ENCODE measurements at places on chromosomes 5 and 9.

DNA sequence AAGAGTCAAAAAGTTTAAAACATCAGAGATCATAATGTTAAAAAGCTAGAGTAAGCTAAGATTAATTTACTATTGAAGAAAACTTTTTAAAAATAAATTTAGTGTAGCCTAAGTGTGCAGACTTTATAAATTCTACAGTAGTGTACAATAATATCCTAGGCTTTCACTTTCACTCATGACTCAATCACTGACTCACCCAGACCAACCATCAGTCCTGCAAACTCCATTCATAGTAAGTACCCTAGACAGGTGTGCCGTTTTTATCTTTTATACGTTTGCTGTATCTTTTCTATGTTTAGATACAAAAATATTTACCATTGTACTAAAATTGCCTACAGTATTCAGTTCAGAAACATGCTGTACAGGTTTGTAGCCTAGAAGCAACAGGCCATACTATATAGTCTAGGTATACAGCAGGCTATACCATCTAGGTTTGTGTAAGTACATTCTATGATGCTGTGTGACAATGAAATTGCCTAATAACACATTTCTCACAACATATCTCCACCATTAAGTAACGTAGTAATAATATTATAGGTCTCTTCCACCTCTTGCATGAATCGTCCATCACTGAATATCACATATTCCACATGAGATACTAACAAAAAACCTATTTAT is 59.2 kb downstream of the MEGF9 start:
- DNase-seq: no peak

DNA sequence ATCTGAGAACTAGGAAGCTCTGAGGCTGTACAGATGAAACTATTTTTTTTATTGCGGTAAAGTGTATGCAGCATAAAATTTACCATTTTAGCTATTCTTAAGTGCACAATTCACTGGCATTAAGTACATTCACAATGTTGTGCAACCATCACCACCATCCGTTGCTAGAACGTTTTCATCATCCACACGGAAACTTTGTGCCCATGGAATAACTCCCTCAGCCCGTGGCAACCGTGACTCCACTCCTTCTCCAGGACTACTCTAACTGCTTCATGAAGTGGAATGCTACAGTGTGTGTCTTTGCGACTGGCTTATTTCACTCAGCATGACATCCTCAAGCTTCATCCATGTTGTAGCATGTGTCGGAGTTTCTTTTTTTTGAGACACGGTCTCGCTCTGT is 57.1 kb downstream of the COL23A1 start:
- no peak for DNase-seq

DNA sequence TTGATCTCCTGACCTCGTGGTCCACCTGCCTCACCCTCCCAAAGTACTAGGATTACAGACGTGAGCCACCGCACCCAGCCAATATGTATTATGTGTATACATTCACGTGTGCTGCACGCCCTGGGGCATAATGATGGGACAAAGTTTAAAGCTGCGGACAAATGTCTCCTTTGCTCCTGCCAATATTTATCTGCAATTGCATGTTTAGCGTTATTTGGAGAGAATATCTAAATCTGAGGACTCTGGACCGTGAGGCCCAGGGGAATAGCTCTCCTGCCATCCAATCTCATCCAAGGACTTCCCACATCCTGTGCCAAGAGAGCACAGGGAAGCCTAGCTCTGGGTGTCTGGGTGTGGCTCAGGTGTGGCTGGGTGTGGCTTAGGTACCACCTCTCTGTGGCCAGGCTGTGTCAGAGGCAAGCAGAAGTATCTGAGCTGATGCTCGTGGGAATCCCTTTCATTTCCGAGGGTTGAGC is 6.9 kb upstream of the BOD1 start:
- no peak for DNase-seq

- DNase-seq: no peak
Measured at GRCh38 chr5:163963881-163964280, 458.5 kb downstream of the MAT2B start.

DNA sequence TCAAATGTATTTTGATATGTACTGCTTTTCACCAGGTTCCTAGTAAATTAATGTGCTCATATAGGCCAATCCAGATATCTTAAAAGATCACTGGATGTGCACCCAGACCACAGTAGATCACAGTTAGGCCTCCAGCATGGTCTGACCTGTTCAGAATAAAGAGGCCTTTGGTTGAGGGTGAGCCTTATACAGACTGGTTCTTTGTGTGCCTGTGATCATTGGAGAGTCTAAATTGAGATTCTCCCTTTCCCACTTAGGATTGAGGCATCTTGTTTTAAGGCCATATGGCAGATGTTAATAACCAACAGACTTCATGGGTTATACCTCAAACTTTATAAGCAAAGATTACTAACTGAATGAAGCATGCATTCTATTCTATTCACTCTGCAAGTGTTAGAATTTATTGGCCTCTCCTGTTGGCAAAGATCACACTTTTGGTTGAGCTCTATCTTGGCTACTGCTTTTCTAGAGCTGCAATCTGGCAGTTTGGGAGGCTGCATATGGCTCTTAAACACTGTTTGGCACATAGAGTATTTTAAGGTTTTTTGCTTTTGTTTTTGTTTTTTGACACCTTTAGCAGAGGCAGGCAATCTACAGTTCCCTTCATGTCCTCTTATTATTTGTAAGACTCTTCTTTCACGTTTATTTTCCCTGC is 8.5 kb downstream of the CHSY3 start:
- no peak for DNase-seq

DNA sequence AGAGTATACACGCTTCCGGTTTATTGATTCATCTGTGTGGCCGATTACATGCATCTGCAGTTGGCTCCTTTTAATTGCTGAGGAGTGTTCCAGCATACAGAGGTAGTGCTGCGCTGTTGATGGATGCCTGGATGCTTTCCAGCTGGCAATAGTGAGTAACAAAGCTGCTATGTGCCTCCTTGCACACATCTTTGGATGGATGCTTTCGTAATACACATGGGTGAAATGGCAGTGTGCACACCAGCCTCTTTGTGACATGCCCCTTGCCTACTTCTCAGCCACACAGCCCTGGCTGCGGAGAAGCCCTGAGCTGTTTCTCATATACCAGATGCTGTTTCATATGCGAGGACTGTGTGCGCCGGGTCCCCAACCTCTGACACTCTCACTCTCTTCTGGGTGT is 151.0 kb downstream of the GADD45G start:
- peak; percentile 84 for DNase-seq

DNA sequence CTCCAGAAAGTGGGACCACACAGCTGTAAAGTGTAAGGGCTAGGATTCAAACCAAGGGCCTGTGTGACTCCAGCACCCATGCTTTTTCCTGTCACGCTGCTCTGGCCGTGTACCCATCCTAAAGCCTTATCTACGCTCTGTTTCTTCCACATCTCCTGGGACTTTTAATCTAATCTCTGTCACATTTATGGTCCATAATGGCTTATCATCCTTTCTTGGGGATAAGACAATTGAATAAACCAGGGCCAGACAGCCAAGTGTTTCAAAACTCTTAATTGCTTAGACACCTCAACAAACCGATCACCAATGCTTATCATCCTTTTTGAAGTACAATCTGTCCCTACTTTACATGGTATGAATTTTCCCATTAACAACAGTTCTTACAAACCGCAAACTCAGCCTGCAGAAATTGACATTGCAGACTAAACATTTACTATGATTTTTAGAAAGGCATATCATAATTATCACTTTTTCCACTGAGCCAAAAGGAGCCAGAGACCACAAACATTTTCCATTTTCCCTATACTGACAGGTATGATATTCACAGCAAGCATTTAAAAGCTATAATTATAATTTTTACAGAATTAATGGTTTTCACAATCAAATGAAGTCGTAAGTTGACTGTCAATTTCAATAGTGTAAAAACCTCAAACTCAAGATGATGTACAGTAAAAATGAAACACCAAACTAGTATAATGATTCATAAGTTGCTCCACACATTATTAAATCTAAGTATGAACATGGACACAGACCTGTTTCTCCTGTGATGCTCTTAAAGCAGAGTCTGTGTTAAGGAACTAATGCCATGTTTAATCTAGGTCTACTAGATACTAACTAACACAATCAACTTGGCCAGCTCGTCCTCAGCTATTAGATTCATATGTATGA is 99.5 kb downstream of the FBXW11 start:
- no peak for DNase-seq

- DNase-seq: no peak
Measured at GRCh38 chr5:137372773-137373160, 126.4 kb downstream of the SPOCK1 start.

DNA sequence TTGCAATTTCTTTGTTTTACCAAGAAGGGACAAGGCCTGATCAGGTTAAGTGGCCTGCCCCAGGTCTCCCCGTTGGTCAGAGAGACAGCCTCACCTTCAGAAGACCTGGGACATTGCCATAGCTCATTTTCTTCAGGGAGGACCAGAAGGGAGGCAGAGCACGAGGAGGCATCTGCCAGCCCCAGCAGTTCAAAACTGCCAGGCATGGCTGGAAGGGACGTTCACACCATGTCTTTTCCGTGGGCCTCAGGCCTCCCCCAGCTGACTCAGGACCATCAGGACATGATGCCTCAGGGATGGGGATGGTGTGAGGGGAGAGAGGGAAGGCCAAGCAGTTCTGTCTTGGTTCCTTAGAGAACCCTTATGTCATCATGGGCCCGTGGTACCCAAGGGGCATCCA is 16.5 kb downstream of the IGIP start:
- no peak for DNase-seq

GRCh38 chr5:9265441-9266287 is 280.2 kb downstream of the SEMA5A start:
- no peak for DNase-seq

GRCh38 chr5:16965581-16965980 is 29.5 kb upstream of the MYO10 start:
- no peak for DNase-seq

- no peak for DNase-seq
Measured at GRCh38 chr5:1752881-1753280, 46.8 kb downstream of the MRPL36 start.

DNA sequence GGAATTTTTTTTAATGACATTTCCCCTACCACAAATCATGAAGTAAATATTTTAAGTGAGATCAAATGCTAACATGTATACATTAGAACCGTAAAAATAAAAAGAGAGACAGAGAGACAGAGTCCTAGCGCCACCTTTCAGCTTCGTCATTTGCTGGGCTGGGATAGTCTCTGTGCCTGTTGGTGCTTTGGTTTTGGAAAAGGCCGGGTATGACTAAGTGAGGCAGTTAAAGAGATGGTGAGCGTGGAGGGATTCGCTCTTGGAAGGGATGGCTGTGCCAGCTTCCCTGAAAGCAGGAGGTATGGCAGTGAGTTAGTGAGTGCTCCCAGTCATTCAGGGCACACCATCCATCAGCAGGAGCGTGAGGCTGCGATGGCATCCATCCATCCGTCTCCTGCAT is 729.6 kb upstream of the WWC1 start:
- no peak for DNase-seq

GRCh38 chr5:177113566-177114424 is 19.8 kb upstream of the NSD1 start:
- DNase-seq: peak; percentile 52

- no peak for DNase-seq
Measured at GRCh38 chr5:24161559-24161958, 483.2 kb downstream of the CDH10 start.

GRCh38 chr5:88502179-88503040 is 233.8 kb upstream of the TMEM161B start:
- no peak for DNase-seq

DNA sequence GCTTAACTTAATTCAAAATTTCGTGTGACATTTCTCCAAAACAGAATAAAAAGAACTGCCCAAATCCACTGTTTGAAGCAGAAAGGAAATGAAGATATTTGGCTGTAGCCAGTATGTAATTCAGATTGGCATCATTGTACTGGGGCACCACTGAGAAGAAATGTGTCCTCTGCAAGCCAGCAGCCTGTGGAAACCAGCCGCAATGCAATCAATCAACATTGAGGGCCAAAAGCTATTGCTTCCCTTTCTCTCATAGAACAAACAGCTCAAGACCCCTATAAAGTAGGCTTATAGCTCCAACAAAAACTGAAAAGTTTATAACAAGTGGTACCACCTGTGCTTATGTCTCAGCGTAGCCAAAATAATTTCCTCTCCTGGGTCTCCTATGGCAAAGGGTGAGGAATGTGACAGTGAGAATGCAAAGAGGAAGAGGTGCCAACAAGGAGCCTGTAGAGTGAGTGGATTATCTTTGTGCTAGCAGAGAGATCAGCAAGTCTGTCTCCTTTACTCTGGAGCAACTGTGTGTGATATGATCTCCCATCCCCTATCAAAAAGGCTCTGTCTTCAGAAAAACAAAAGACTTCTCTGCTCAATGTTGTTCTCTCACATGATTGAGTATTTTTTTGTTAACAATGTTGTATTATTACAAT is 1072.3 kb upstream of the DMAC1 start:
- no peak for DNase-seq

DNA sequence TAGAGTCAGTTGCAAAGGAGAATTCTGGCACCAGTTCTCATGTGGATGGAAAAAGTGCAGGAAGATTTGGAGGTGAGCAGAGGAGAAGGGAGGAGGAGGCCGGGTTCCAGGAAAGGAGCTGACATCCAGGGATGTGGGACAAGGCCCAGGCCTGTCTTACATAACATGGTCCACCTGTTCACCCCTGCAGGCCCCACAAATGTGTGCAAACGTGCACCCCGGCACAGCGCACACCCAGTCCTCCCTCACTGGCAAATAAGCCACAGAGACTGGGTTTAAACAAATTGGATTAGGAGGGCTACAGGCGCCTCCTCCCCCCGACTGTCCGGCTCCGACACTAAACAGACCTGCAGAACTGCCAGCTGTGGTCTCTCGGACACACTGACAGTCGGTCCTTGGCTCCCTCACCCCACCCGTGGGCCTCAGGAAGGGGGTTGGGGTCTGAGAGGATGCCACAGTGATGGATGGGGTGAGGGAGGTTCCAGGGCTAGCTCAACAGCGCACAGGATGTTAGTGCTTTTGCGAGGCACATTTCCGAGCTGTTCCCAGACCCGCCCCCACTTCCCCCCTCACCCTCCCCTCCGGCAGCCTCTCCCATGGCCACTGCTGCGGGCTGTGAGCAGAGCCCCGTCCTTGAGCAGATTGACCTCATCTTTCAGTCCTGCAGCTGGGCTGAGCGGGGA is 43.4 kb upstream of the IL17B start:
- no peak for DNase-seq

- DNase-seq: no peak
Measured at GRCh38 chr5:77024490-77024889, 5.7 kb upstream of the AGGF1 start.

DNA sequence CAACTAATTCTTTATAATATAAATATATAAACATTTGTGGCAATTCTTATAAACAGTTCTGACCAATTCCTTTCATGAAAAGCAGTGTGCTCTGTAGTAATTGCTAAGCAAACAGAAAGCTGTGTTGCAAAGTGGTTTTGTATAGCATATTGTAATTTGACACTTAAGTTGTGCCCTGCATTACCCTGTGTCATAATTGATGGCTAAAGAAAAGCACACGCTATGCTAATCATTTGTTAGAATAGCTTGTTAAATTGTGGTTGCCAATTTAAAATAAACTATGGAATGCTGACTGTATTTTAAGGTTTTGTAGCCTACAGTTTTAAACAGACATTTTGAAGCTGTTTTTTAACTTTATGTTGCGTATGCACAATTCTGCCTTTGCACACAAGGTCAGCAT is 140.0 kb downstream of the PBX3 start:
- DNase-seq: peak; percentile 76

GRCh38 chr5:134420343-134420742 is 8.7 kb upstream of the CDKN2AIPNL start:
- no peak for DNase-seq
